Osteoblast (primary cell): ENCODE measurements at places on chromosomes 1 and 21. TPM values are rescaled to one million over a fixed set of nuclear protein-coding genes. Genes with fewer than 3 reads are reported as not detected.
A peak's percentile ranks its signal among the peaks of the same experiment; 100 is the strongest.

Gene RGS7
- total RNA-seq, result 0.36 and 0.59 TPM in 2 replicates

Gene TRABD2B
- total RNA-seq, result under 0.01 TPM in 2 replicates

Gene OR2T35
- not detected in 2 replicates for total RNA-seq

Gene KRTAP19-3
- total RNA-seq, result not detected in 2 replicates

Gene CASQ1
- 0.29 and 0.36 TPM in 2 replicates for total RNA-seq

GRCh38 chr1:29289493-29289892 lies 53.2 kb downstream of the PTPRU start:
- H3K27me3 ChIP-seq, result no peaks in the 10 kb centered on the region
- H3K27ac ChIP-seq, result no peak overlapping the region
- no peak overlapping the region for H3K4me3 ChIP-seq
- H3K36me3 ChIP-seq, result no peaks in the 10 kb centered on the region
- no peaks in the 10 kb centered on the region for H3K4me1 ChIP-seq

- no peaks in the 10 kb centered on the region for H3K4me1 ChIP-seq
- no peak overlapping the region for H3K4me3 ChIP-seq
- no peaks in the 10 kb centered on the region for H3K27me3 ChIP-seq
- no peaks in the 10 kb centered on the region for H3K36me3 ChIP-seq
- no peak overlapping the region for H3K27ac ChIP-seq
Measured at GRCh38 chr21:20902998-20903397, 95.2 kb upstream of the NCAM2 start.

GRCh38 chr21:42148097-42148496 lies 70.8 kb upstream of the ABCG1 start:
- H3K36me3 ChIP-seq, result no peaks in the 10 kb centered on the region
- H3K27me3 ChIP-seq, result peaks cover 2% of the 10 kb centered on the region
- H3K4me1 ChIP-seq, result no peaks in the 10 kb centered on the region
- no peak for DNase-seq
- H3K4me3 ChIP-seq, result no peak overlapping the region

- H3K27ac ChIP-seq, result no peak overlapping the region
- peak overlapping the region; percentile 69 for H3K4me3 ChIP-seq
- peak; percentile 74 for DNase-seq
- H3K36me3 ChIP-seq, result no peaks in the 10 kb centered on the region
Measured at GRCh38 chr1:203126866-203127665, 460 bp upstream of the ADORA1 start.

GRCh38 chr1:41812051-41812450 lies 106.7 kb downstream of the HIVEP3 start:
- peak overlapping the region; percentile 71 for H3K27ac ChIP-seq
- H3K4me1 ChIP-seq, result peaks cover 15% of the 10 kb centered on the region
- no peaks in the 10 kb centered on the region for H3K36me3 ChIP-seq
- DNase-seq, result no peak
- peak overlapping the region; percentile 36 for H3K4me3 ChIP-seq

GRCh38 chr1:213687832-213688231 lies 299.9 kb upstream of the PROX1 start:
- H3K4me1 ChIP-seq, result no peaks in the 10 kb centered on the region
- H3K27ac ChIP-seq, result no peak overlapping the region
- H3K27me3 ChIP-seq, result no peaks in the 10 kb centered on the region
- no peak overlapping the region for H3K4me3 ChIP-seq

GRCh38 chr21:44862869-44863685 lies 10.4 kb downstream of the PTTG1IP start:
- H3K4me1 ChIP-seq, result peaks cover 27% of the 10 kb centered on the region
- H3K4me3 ChIP-seq, result no peak overlapping the region
- DNase-seq, result peak; percentile 32
- H3K36me3 ChIP-seq, result peaks cover 67% of the 10 kb centered on the region
- H3K27me3 ChIP-seq, result no peaks in the 10 kb centered on the region
- H3K27ac ChIP-seq, result no peak overlapping the region

GRCh38 chr1:32798191-32798590 lies 19.0 kb downstream of the YARS1 start:
- H3K27ac ChIP-seq, result peak overlapping the region; percentile 38
- H3K36me3 ChIP-seq, result peaks cover 33% of the 10 kb centered on the region
- no peak overlapping the region for H3K4me3 ChIP-seq
- no peak for DNase-seq
